ENCODE measurements at places on chromosomes 1 and 21.

DNA sequence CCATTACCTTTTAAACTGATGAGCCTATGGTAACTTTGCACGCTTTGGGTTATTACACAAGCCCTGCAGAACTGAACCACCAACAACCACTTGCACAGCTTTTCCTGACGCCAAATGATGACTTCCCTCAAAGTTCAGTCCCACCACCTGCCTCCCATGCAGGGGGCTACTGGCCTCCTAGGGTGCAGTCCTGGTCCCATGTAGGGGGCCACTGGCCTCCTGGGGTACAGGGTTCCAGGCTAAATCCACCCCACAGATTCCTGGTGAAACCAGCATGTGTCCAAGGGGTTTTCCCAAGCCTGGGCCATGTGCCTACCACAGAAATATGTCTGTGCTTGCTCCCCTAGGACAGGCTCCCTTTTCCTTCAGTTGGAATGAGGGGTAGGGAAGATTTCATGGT is 73.4 kb upstream of the ZNF678 start:
- DNase-seq = no peak

GRCh38 chr1:87956750-87957149 is 628.1 kb downstream of the LMO4 start:
- DNase-seq = no peak

DNA sequence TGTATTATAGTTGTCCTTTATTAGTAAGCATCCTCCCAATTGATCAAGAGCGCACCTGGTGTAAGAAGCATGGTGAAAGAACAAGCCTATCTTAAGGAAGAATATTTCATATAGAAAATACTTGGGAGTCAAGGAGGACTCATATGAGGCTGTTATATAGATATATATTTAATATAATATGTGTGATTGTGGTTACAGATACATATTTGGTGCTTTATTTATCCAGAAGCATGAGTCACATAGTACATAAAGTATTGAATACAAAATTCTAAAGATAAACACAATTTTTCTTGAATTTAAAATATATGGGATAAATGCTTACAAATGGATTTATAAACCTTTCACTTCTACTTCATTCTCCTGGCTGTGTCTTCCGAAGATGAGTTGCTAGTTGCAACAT is 60.6 kb downstream of the RGS5 start:
- DNase-seq = no peak

DNA sequence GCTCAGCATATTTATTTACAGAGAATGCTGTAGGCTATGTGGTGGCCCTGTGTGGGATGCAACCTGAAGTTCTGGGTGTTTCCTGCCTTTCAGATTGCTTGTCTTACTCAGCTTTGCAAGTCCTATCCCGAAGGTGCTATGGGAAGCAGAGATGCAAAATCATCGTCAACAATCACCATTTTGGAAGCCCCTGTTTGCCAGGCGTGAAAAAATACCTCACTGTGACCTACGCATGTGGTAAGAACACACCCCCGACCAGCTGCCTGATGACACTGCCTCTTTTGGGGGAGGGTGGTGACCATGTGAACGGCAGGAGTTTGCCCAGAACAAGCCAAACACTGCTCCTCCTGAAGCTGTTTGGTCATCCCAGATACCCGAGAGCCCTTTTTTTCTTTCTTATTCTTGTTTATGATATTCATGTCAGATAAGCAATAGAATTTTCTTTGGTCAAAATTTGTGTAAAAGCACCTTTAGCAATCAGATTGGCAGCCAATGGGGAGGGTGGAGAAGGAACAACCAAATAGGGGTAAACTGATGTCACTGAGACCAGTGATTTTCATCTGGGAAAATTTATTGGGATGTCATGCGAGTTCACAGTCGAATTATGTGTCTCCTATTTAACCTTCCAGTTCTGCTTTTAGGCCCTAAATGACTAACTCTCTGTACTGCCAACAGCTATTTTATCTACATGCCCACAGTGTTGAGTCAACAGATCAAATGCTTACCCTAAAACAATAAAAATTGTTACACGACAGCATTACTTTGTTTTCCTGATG is 82.6 kb downstream of the EVA1C start:
- DNase-seq = no peak

DNA sequence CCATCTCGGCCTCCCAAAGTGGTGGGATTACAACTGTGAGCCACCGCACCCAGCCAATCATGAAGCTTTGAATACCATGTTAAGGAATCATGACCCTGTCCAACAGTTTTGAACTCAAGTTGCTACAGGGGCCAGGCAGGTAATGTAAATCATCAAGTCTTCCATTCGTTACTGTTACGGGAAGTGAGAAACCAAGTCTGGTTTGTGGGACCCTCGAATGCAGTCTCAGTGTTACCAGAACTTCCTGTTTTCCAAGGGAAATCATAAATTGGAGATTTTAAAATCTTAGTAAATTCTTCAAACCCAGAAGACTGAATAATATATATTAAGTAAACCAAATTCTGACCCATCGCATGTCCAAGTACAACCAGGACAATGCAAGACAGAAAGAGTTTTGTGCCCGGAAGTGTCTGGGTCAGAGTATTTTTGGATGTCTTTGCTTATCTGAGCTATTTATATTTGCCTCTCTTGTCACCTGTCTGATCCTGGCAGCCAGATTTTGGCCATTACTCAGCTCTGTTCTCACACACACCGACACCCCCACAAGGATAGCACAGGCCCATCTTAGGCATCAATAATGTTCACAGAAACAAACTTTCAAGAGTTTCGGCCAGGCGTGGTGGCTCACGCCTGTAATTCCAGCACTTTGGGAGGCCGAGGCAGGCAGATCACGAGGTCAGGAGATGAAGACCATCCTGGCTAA is 8.8 kb downstream of the ATP5IF1 start:
- DNase-seq = no peak

DNA sequence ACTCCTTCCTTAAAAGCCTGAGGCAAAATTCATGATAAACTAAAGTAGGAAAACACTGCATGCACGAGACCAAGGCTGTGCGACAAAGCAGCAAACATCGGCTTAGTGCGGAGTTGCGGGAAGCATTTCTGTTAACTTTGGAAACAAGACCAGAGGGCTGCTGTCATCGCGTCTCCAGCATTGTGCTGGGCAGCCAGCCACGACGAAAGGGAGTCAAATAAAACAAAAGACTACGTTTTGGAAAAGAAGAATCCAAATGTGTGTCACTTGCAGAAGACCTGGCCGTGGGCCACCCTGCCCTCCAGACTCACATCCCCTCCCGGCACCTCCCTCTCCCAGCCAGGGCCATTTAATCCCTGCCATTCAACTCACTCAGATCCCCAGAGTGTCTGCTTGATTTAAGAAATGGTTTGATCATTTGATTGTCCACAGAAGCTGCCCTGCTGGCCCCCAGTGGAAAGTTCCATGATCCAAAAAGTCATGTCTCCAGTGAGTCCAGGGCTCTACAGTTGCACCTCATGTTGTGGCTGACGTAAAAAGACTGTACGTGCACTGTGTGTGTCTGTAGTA is 2.4 kb upstream of the KRTAP10-11 start:
- DNase-seq = no peak

- DNase-seq = no peak
Measured at GRCh38 chr1:89686520-89686919, 53.6 kb downstream of the LRRC8C start.

DNA sequence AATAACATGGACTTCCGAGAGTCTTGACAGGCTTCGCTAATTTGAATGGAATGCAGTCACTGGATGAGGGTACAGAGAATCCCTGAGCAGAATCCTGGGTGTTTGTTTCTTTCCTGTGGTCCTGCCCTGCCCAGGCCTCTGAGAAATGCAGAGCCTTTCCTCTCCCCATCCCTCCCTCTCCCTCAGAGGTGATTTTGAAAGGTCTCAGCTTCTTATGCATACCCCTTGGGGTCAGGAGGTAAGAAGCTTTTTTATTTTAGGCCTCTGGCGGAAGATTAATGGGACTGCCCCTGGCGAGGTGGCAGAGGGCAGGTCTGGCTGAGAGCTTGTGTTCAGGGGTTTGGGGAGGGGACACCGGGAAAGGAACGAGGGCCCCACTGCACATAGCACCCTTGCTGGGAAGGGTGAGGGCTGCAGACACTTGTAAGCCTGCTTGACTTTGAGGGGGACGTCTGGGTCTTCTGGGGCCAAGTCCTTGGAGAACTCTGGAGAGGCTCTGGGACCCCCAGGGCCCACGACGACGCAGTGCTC is 116.5 kb upstream of the SLC45A1 start:
- DNase-seq = no peak

DNA sequence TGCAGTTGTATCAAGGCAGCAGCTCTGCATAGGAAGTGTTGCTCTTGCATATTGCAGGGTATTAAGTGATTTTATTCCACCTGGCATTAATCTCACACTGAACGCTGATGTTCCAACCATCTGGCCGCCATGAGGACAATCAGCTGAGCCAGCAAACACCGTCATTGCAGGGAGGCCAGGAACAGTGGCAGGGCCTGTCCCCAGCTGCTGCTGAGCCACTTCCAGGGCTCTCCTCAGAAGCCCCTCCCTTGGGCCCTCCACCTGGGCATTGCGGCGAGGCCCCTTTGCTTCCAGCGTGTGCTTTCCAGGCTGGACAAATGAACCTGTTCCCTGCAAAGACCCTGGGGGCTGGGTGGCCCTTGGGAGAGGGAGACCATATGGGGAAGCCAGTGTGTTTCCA is 171.6 kb upstream of the C1orf174 start:
- DNase-seq = no peak
